ENCODE measurements at places on chromosomes 6 and 20.

GRCh38 chr6:154752022-154752421 lies 18.8 kb downstream of the SCAF8 start:
- no peak for DNase-seq

DNA sequence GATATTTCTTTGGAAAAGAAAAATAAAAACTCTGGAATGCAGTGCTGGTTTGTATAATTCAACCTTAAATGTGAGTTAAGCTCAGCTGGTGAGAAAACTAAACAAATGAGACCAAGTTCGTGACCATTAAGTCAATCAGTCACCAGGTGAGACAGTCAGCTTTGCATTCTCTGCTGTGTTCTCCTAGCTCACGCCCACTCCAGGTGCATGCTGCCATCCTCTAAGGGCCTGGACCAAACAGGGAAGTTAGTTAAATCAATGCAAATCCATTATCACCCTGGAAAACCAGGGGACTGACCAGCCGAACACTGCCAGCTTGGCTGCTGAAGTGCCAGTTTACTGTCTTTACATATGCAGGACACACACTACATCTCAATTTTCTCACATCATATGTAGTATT lies 7.2 kb downstream of the TPBG start:
- DNase-seq: no peak

- no peak for DNase-seq
These were observed 229.4 kb upstream of the PLN start for GRCh38 chr6:118318648-118319047.

DNA sequence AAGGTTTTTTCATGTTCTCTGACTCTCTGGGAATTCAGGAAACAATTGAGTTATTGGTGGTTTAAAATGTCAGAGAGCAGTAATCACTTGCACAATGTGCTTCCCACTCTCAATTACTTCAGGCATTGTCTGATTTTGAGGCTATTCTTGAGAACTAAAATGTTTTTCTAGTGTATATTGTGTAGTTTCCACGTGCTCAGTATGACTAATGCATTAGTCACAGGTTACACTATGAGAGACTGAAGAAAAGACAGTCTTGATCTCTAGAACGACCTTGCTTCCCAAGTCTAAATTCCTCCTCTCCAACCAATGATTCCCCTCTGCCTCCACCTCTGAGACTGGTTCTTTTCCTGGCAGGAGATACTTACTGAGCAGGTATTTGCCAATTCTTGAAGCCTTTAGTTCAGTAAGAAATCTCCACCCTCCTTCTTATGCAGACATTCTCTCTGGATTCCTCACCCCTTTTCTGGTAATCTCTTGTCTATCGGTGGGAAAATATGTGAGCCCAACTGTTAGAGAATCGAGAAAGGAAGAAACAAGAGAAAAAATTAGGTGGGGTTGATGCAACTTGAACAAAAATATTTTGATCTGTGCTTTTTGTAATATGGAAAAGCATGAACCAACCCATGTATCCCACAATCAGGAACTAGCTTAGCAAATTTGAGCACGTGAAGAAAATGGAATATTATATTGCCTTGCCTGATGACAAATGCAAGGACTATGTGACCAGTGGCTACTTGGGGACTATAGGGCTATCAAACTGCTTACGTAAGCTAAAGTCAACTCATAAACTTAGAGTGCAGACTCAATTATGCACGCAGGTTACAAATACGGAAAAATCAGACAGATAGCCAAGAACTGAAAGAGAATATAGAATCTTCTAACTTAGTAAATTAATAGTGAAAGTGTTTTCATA lies 61.1 kb upstream of the SLC22A16 start:
- DNase-seq: no peak

- DNase-seq: no peak
These were observed 14.1 kb upstream of the PDE10A start for GRCh38 chr6:165677091-165677490.

DNA sequence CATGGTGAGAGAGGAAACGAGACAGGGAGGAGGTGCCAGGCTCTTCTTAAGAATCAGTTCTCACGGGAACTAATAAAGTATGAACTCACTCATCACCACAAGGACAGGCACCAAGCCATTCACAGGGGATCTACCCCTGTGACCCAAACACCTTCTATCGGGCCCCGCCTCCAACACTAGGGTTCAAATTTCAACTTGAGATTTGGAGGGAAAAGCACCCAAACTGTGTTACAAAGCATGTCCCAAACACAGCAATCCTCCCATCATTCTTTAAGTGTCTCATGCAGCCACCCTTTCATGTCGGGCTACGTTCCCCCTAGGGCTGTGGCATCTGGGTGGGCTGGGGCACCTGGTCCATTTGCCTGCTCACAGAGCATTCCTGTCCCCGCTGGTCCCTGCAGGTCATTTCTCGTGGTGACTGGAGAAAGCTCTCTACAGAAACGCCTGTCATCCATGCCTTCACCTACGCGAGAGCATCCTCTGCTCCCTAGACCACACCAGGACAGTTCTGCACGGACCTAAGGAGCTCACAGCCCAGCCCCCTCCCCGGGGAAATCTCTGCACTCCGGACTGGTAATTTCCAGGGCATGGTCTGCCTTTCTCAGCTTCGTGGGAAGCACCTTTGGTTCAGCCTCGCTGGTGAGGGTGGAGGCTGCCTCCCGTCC lies 79.6 kb downstream of the TTLL2 start:
- DNase-seq: no peak

GRCh38 chr6:125194941-125195340 lies 41.4 kb downstream of the TPD52L1 start:
- no peak for DNase-seq

DNA sequence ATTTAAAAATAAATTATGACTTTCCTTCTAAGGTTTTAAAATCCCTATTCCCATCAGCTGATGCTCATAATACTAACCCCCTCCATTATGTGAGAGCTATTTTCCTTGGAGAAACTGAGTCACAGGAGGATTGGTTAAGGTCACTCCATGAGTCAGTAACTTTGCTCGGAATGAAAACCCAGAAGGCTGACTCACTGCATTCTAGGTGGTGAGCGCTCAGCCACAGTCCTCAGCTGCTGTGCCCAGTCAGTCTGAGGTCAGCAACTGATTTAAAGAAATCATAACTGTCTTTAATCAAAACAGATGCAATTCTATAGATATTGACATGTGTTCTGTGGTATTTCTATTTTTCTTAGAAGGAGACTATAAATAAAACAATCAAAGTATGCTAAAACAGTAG lies 359.2 kb downstream of the GJA1 start:
- DNase-seq: no peak

- no peak for DNase-seq
These were observed 49.2 kb downstream of the FYN start for GRCh38 chr6:111823831-111824607.

DNA sequence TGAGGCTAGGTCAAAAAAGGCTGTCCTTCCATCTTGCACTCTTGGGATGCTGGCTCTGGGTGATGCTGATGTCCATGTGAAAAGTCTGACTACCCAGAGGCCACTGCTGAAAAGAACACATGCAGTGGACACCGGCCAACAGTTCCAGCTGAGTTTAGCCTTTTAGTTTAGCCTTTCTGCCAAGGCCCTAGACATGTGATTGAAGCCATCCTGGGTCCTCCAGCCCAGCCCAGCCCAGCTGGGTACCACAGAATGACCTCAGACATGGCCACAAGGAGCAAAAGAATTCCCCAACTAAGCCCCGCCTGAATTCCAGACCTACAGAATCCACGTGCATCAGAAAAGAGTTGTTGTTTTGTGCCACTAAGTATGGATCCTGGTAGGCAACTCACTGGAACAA lies 17.4 kb downstream of the PIGT start:
- no peak for DNase-seq

- DNase-seq: no peak
These were observed 19.7 kb downstream of the CGA start for GRCh38 chr6:87075168-87075567.

DNA sequence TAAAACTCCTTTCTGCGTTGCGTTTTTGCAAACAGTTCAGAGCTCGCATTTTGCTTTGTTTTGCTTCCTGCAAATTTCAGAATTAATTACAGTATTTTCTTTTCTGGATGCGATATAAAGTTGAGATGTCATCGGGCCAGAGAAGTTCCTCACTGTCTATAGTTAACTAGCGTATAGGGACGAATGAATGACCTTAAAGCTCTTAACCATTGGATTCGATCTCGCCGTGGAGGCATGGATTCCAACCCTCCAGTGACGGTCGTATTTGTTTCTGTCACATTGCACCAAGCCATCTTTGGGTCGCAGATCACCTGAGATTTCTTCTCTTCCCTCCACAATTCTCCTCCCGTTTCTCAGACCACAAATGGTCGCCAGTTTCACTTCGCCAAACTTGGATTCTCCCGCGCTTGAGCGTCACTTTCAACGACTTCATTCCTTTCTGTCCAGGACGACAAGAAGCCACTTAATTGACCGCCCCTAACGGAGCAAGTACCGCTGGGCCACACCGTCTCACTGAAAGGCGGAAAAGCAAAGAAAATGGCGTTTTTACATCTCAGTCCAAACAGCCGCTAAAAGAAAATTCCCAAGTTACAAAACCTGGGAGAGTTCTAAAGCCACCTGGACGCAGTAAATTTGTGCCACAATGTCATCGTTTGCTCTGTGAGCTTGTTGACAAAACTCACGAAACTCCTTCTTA lies 85.3 kb upstream of the ZNF184 start:
- no peak for DNase-seq

DNA sequence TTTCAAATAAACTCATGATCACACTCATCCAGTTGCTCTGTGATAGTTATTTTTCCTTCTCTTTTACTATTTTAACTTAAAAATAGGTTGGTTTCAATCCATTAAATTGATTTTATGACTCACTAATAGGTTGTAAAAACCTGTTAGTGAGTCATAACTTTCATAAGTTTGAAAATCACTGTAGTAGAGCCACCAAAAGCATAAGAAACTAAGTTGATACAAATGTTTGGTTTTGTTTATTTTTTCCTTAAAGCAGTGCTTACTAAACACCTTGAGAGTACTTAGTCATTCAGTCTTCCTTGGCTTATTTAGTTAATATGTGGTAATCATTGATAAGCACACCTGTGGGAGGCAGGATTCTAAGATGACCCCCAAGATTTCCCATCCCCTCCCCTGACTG lies 312.1 kb upstream of the MAN1A1 start:
- no peak for DNase-seq

DNA sequence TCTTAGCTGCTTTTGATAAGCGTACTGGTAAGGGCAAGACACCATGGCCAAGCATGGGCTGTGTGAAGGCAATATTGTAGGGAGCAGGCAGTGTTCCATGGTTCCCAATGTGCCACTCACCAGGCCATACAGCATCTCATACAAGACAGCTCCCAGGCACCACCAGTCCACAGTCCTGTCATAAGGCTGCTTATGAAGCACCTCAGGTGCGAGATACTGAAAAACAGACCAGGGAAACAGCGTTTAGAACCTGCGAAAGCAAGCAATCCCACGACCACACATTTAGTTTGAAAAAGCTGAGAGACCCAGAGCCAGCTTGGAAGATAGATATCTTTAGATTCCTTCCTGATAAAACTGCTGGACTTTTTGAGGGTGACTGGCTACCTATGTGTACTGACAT lies 119.1 kb upstream of the SLC2A12 start:
- no peak for DNase-seq

DNA sequence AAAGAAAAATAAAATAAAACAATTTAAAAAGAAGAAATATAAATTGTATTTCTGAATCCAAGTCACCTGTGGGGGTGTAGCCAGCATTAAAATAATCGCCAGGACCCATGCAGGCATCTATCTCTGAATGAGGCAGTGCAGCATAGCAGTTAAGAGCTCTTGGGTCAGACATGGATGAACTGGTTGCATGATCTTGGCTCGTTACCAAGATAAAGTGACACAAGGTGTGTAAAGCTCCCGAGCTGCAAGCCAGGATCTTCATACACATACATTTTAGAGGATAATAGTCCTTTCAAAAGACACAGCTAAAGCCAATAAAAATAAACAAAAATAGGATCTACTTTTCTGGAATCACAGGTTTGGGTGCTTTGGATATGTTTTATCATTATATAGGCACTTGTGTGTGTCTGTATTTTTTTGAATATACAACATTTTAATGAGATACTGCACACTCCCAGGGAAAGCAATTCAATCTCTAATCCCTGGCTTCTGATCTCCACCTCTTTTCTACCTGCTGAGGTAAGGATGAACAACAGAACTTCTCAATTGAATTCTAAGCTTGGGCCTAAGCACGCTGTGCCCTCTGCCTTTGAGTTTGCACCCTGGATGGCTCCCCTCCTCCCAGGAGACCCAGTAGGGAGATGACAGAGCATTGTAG lies 8.9 kb downstream of the TRIM10 start:
- DNase-seq: no peak

DNA sequence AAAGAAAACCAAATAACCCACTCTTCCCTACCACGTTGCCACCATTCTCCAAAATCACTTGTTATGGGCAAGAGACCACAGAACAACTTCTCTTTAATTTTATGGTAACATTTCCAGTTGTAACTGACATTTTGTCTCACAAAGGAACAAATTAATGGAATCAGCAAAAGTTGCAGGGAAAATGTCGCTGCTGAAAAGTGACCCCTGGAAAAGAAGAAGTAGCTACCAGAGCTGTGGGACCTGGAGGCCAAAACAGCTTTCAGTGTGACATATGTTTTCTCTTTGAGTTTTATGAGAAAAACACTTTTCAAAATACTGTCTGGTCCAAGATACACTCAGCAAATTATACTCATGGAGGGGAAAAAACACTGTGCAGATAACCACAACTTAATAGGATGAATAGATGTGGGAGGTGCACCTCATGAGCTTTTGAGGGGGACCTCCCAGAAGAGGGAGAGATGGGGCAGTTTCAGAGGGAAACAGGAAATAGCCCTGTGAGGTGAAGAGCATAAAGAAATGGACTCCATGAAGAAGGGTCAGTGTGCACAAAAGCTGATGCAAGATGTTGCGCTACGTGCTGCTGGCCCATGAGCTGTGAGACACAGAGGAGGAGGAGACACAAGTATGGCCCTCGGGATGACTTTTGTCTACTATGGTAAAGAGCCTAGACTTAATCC lies 87.3 kb downstream of the DTNBP1 start:
- no peak for DNase-seq

DNA sequence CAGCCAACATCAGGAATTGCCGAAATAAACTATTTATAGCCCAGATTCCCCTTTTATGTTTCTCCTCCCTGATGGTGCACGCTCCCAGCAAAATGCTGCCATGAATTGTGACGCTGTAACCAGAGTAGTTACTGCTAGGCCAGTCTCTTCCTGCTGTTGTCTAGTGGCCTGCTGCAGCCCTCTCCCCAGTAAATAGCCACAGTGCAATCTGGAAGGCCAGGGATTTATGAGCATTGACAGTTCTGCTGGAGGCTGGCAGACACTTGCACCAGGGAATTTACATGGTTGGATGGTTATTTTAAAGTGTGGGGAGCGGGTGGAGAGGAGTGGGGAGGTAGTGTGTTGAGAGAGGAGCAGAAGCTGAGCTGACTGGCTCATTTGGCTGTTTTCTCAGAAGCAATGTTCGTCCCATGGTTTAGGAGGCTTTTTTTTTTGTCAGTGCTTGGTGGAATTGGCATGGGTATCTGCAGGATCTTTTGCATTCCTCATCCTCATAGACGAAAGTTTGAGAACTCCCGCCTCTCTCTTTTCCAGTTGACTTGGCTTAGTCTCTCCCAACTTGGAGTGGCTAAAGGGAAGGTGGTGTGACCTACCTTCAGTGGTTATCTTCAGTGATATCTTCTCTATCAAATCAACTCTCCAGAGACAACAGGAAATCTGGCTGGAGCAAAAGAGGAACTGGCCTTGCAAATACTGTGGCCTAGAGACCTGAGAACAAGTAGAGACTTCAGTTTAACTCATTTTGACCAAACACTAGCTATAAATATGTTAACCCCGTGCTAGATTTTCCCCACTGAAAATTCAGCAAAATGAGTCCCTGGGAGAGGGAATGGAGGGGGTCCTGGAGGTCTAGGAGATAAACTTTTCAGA lies 99.3 kb upstream of the VSTM2L start:
- no peak for DNase-seq
